ENCODE measurements at places on chromosomes 6 and 20.
A peak's percentile ranks its signal among the peaks of the same experiment; 100 is the strongest.

- DNase-seq, result no peak
Observed at GRCh38 chr6:136090929-136091328, 159.2 kb downstream of the MTFR2 start.

- no peak for DNase-seq
Observed at GRCh38 chr6:154267508-154268106, 89.0 kb downstream of the IPCEF1 start.

DNA sequence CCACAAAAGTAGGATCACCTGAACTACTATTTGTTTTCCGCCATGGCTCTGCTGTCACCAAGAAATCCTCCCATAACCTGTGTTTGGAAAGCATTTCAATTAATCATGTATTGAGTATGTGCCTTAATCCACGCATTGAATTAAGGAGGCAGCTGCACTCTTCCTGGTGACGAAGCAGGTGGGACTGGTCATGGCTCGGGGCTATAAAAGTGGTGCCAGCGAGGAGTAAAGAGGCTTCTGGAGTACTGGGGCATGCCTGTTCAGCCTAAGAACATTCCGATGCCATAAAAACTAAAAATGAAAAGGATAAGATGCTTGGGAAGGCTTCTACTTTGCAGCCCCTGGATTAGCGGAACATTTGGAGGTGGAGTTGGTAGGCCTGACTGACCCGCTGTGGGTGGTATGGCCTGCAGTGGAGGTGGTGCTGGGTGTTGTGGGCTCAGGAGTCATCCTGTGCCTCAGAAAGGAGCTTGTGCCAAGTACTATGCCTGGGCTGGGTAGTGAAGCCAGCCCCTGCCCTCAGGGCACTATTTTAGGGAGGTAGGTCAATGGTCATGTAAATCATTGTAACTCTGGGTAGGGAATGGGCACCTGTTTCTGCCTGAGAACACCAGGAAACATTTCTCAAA lies 110.5 kb downstream of the B3GAT2 start:
- no peak for DNase-seq

- no peak for DNase-seq
Observed at GRCh38 chr20:34472246-34472925, 43.8 kb upstream of the DYNLRB1 start.

DNA sequence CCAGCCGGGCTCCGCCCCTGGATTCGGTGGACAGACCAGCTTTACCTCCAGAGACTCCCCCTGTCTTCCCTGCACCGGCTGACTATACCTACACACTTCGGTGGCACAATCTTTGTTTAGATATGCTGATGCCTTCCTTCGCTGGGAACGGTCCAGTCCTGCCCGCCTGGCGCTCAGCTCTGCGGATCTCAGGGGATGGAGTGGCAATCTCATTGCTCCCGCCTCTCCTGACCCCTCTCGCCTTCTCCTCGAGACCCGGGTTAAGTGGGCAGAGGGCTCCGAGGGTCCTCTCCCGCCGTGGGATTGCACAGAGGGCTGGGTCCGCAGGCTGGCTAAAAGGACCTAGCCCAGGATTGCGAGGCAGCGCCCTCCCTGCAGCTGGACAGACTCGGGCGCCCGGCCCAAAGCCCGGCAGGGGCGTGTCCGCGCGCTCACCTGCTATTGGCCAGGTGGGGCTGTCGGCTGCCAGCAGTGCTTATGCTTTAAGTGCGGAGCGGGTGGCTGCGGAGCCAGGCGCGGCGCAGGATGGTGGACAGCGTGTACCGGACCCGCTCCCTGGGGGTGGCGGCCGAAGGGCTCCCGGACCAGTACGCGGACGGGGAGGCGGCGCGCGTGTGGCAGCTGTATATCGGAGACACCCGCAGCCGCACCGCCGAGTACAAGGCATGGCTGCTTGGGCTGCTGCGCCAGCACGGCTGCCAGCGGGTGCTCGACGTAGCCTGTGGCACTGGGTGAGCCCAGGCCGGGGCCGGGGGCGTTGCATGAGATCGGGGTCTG lies at the start of gene GNMT:
Gene GNMT (plus strand): TSS at position 512 of the 777 bp plus-strand sequence. CDS start 14 bp downstream, at position 526.
- DNase-seq, result peak; percentile 52

- DNase-seq, result peak; percentile 73
Observed at GRCh38 chr6:14754751-14755513, 490.9 kb upstream of the JARID2 start.

DNA sequence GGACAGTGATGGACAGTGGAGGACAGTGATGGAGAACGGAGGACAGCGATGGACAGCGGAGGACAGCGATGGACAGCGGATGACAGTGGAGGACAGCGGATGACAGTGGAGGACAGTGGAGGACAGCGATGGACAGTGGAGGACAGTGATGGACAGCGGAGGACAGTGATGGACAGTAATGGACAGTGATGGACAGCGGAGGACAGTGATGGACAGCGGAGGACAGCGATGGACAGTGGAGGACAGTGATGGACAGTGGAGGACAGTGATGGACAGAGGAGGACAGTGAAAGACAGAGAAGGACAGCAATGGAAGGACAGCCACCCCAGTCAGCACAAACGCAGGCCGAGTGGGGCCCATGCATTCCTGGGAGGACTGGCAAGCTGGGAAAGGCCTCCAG lies 3.4 kb upstream of the NKAIN4 start:
- DNase-seq, result no peak

DNA sequence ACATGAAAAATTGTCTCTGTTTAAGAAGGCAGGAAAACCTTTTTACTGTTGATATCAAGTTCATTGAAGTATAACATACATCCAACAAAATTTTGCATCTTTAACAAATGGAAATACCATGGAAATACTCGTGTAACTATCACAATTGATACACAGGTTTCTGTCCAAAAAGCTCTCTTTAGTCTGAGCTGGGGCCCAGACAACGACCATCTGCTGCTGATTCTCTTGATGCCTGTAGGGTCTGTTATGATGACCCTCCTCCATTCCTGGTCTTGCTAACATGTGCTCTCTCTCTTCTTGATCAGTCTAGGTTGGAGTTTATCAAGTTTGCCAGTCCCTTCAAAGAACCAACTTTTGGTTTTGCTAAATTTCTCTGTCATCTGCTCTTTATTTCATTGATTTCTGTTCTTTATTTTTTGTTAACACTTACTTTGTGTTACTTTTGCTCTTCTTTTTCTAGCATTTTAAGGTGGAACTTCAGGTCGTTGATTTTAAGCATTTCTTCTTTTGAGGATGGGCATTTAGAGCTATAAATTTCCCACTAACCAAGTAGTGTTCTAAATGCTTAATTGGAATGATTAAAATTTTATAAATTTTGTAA lies 116.8 kb downstream of the PSMB1 start:
- no peak for DNase-seq

GRCh38 chr6:43922426-43923375 lies 152.7 kb downstream of the VEGFA start:
- DNase-seq, result no peak

GRCh38 chr20:37973059-37973910 lies 60.0 kb downstream of the TTI1 start:
- DNase-seq, result no peak

GRCh38 chr6:39515006-39515405 lies 192.5 kb upstream of the KCNK16 start:
- DNase-seq, result no peak

DNA sequence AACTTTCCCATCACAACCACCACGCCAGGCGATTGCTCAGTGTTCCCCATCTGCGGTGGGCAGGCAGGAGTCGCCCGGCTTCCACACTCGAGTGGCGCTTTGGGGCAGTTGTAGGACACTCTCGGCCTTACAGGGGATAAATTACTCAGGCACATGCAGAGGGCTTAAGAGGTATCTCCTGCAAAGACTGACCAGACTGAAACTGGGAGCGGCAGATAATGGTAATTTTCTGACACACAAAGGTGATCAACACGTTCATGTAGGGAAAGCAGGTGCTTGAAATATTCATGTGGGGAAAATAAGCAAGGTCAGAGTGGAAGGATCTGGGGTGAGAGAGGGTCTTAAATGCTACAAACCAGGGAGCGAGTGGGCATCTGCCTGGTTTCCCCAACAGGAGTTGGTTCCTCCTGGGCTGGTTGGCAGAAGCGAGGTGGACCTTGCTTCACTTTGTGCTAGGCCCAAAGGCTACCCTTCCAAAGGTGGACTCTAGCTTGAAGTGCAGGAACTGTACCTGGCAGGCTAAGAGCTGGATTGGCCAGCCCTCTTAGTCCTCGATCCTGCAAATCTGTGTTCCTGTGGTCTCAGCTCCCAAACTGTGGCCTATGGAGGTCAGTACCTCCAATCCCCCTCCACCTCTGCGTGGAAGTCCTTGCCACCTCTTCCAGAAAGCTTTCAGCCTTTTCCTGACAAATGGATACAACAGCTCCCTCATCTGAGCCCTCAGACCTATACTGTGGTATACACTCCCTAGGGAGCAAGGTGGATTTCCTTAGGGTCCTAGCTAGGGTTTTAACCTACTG lies 16.7 kb downstream of the PLAGL2 start:
- DNase-seq, result peak; percentile 28

DNA sequence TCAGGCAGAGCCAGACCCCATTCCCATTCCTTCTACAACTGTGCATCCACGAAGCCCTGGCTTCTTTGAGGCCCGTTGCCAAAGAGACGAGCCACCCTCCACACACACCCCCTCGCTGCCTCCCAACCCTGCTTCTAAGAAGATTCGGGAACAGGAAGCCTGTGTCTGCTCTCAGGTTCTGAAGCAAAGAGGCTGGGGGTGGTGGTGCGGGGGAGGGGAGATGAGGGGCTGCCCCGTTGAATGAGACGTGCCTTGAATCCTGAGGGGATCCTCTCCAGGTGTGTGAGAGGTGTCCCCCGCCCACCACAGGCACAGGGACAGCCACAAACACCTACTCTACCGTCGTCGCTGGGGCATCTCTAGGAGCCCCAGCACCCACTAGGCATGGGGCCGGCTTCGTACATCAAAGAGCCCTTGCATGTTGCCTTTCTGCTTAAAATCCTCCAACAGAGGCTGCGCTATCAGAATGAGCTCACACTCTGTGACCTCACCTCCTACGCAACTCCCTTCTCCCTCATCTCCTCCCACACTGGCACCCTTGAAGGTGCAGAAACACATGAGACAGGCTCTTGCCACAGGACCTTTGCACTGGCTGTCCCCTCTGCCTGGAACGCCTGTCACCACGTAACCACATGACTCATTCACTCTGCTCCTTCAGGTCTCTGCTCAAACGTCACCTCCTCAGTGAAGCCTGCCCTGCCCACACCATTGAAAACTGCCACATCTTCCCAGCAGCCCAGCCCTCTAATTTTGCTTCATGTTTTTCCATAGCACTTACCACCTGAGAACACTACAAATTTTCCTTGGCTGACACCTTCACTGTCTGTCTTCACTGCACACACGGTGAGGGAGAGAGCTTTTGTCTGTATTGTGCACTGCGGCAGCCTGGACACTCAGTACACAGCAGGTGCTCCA lies 58.5 kb downstream of the PREX1 start:
- DNase-seq, result peak; percentile 95

DNA sequence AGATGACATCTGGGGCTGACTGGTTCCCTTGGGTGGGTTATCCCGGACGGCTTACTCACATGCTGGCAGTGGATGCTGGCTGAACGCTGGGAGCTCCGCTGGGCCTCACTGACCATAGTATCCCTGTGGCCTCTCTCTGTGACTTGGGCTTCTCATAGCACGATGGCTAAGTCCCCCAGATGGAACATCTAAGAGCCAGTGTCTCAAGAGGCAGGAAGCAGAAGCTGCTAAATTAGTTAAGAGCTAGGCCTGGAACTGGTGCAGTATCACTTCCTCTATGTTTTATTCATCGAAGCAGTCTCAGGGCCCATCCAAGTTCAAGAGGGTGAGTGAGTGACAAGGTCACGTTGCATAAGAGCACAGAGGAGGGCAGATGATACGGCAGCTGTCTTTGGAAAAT lies 116.5 kb upstream of the LAMP5 start:
- no peak for DNase-seq

DNA sequence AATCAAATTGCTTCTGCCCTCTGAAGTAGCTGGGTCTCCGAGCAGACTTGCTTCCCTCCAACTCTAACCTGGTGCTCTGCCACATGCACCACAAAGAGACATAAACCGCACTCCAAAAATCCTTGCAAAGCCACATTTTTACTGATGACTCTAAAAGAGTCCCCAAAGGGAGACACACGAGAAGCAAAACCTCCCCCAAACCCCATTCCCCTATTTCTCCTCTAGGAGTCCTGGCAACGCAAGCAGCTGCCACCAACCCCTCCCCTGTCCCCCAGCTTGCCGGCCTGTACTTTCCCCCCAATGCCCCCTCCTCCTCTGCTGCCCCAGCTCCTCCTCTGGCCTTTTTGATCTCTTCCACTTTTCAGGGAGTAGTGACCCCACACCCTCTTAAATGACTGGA lies 180.1 kb upstream of the ARID1B start:
- DNase-seq, result no peak

GRCh38 chr6:14795451-14795850 lies 450.4 kb upstream of the JARID2 start:
- no peak for DNase-seq

DNA sequence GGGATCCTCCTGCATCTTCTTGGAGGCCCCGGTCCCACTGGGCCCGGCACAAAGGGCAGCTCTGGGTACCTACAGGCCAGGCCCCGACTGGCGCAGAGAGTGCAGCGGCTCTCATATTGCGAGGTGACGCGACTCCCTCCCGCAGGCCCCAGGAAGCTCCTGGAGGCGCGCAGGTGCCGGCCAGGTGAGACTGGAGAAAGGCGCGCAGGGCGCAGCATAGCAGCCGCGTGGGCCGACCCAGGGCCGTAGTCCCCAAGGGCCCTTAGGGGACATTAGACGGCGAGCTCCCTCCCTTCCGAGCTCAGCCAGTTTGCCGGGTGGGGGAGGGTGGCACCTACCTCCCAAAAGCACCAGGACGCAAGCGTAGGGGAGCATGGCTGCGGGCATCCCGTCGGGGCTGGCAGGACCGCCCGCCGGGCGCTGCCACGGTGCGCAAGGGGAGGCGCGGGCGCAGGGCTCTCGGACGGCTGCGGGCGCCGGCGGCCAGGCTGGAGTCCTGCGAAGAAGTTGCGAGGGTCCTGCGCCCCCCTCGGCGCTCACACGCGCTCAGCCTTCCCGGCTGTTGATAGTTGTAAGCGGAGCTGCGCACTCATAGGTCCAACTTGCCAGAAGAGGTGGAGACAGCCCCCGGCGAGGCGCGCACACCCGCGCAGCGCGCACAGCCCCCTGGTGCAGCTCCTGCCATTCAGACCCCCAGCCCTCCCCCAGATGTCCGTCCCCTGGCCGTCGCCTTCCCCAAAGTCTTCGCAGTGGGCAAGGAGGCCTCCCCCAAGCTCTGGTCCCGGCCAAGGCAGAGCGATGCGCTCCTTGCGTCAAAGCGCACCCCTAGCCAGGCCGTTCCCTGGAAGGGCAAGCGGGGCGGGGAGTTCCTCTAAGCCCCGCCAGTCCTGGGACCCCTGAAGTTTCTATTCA lies 622 bp downstream of the APCDD1L start:
- DNase-seq, result no peak

DNA sequence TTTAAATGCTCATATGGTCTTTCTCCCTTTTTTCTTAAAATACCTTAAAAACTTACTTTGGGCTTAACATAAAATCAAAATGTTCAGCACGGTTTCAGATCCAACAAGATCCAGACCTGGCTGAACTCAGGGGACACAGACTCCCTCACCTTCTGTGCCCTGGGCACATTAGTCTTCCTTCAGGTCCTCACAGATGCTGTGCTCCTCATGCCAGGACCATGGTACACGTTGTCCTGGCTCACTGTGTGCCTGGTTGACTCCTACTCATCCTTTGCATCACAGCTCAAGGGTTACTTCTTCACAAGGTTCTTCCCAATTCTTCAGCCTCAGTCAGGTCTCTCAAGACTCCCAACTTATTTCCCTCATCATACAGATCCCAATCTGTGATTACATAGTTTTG lies 73.6 kb upstream of the TCF21 start:
- DNase-seq, result no peak

All from stimulated activated CD4-positive, alpha-beta T cell treated with anti-CD3 and anti-CD28 coated beads, Interleukin-15, amount 100 ng/mL, for 24 hours (primary cell).